ENCODE measurements at places on chromosomes 1 and 21. TPM values are rescaled to one million over a fixed set of nuclear protein-coding genes. Genes with fewer than 3 reads are reported as not detected.

SOX13 gene
- 0.47 TPM for total RNA-seq

DNA sequence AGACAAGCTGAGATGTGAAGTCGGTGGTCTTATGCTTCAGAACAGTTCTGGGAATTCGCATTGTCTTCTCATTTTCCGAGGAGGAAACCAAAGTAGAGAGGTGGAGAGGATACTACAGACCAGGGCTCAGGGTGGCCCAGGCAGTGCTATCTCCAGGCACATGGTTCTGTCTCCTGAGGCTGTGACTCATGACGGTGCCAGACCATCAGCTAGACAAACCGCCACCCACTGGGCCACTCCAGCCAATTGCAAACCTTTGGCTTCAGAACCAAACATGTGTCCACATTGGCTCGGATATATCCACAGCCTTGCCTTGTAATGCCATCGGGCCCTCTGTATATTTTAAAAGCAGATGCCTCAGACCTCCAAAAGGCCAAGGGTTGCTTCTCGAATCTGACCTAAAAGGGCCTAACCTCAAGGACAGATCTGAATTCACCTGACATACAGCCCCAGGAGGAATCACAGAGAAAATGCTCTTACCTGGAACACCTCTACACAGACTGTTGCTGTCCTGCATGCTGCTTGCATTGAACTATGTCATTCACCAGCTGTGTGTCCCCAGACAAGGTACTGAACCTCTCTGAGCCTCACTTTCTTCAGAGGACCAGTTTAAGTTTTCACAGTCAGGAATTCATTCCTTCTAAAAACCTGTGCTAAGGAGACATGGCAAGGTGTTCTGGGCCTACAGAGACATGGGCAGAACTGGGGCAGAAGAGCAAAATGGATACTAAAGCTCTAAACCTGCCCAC is 224.9 kb upstream of the JUN start:
- H3K36me3 ChIP-seq = no peaks in the 10 kb centered on the region
- DNase-seq = no peak
- no peaks in the 10 kb centered on the region for H3K27me3 ChIP-seq
- H3K4me3 ChIP-seq = no peak overlapping the region
- peaks cover 10% of the 10 kb centered on the region for H3K4me1 ChIP-seq

DNA sequence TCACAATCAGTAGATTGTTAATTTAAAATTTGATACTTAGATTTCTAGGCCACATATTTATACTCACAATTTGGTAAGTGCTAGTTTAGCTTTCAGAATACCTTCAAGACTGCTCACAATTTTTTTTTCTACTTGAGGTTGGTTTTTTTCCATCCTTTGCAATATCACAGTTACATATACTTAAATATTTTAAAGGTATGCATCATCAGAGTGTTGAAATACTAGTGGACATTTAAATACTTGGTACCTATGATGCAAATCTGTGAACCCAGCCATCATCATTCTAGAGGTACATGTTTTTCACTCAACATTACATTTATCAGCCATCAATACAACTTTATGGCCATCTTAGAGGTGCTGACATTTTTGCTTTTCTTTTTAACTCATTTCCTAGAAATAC is 6.2 kb upstream of the LRRC40 start:
- H3K36me3 ChIP-seq = peaks cover 28% of the 10 kb centered on the region
- H3K27ac ChIP-seq = no peak overlapping the region
- DNase-seq = no peak
- peaks cover 41% of the 10 kb centered on the region for H3K4me1 ChIP-seq
- H3K4me3 ChIP-seq = no peak overlapping the region

RGS8 gene
- not detected for total RNA-seq

FAM151A gene
- total RNA-seq = not detected

IGFN1 gene
- total RNA-seq = not detected

DNA sequence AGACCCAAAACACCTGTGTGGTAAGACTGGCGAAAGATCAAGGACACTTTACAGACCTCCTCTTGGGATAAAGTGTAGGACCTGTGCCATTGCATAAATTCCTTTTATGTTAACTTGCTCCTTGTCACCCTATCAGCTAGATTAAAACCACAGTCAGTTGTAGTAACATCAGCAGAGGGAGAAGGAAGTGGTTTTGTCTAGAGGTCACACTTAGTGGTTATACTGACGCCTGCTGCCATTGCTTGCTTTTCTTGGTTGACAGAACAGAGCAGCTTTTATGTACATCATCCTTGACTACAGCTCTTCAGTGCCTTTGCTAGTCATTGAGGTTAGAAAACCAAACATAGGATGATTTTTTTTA is 101.4 kb downstream of the PBX1 start:
- no peaks in the 10 kb centered on the region for H3K36me3 ChIP-seq
- H3K27me3 ChIP-seq = no peaks in the 10 kb centered on the region
- H3K4me3 ChIP-seq = no peak overlapping the region
- no peaks in the 10 kb centered on the region for H3K4me1 ChIP-seq
- no peak overlapping the region for H3K27ac ChIP-seq
- DNase-seq = no peak

- no peaks in the 10 kb centered on the region for H3K27me3 ChIP-seq
- H3K27ac ChIP-seq = no peak overlapping the region
- H3K4me3 ChIP-seq = no peak overlapping the region
- no peaks in the 10 kb centered on the region for H3K36me3 ChIP-seq
- no peaks in the 10 kb centered on the region for H3K4me1 ChIP-seq
- DNase-seq = no peak
Observed at GRCh38 chr1:169288011-169288414, 79.6 kb downstream of the NME7 start.

TRPM2 gene
- total RNA-seq = 3.1 TPM

MSH4 gene
- total RNA-seq = 0.22 TPM

GRCh38 chr1:53643881-53644390 is 95.0 kb downstream of the GLIS1 start:
- no peaks in the 10 kb centered on the region for H3K36me3 ChIP-seq
- H3K4me1 ChIP-seq = no peaks in the 10 kb centered on the region
- H3K27ac ChIP-seq = no peak overlapping the region
- H3K4me3 ChIP-seq = no peak overlapping the region
- H3K27me3 ChIP-seq = no peaks in the 10 kb centered on the region
- DNase-seq = no peak

GRCh38 chr1:178311164-178311563 is 185.6 kb downstream of the CLEC20A start:
- H3K36me3 ChIP-seq = no peaks in the 10 kb centered on the region
- no peak for DNase-seq
- no peaks in the 10 kb centered on the region for H3K4me1 ChIP-seq
- no peaks in the 10 kb centered on the region for H3K27me3 ChIP-seq

DNA sequence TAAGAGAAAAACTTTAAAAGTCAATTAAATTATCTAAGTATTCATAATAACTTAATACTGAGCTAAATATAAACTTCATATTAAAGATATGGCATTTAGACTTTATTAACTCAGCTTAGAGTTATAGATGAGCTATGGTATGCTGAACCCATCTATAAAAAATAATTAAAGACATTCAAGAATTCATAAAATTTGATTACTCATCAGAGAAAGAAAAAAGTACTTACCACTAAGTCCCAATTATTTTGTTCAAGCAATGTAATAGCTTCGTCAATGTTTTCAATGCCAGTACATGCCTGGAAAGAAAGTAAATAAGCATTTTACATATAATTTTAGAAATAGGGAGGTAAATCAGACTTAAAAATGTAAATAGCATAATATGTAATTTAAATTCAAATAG is 102.4 kb downstream of the FAF1 start:
- H3K4me1 ChIP-seq = no peaks in the 10 kb centered on the region
- no peaks in the 10 kb centered on the region for H3K27me3 ChIP-seq
- DNase-seq = no peak

CAMK2N1 gene
- 1.7 TPM for total RNA-seq

DNA sequence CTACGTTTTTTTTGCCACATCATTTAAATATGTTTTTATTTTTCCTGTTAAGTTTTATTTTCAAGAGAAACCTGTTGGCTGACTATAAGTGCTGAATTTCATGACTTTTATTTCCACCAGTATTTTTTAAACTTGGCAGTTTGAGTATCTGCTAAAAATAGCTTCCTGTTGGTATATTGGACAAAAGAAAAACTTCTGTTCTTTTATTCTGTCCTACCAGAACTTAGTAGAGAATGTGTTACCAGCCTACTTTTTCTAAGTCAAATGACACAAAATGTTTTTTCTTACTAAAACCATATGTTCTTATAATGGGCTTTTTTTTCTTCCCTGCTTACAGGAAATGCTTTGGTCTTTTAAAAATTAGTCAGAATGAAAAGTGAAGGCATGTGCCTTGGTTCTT is 7.6 kb downstream of the DR1 start:
- DNase-seq = no peak
- H3K4me1 ChIP-seq = peaks cover 73% of the 10 kb centered on the region
- H3K27me3 ChIP-seq = no peaks in the 10 kb centered on the region
- H3K36me3 ChIP-seq = peaks cover 56% of the 10 kb centered on the region
- H3K4me3 ChIP-seq = peak overlapping the region; percentile 5

RUNX3 gene
- 268 TPM for total RNA-seq

DNA sequence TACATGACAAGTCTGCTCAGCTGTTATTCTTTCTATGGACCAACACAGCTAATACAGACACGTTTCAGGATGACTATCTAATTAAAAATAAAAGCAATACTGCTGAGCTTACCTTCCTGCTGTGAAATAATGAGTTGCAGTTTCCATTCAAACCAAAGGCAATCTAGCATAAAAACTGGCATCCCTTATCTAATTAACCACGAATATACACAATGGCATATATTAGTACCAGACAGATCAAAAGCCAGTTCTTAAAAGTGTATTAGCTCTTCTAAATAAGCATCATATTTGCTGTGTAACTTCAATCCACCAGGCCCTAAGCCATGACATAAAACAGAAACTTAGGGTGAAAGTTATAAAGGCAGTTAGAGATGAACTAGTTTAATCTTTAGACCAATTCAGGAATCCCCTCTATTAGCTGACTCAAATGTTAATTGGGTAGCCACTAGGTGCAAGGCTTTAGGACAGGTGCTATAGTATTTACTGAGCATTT is 20.6 kb downstream of the TESK2 start:
- no peaks in the 10 kb centered on the region for H3K4me1 ChIP-seq
- DNase-seq = peak; percentile 9
- no peaks in the 10 kb centered on the region for H3K27me3 ChIP-seq
- H3K4me3 ChIP-seq = no peak overlapping the region
- no peaks in the 10 kb centered on the region for H3K36me3 ChIP-seq

SPATA46 gene
- total RNA-seq = not detected

BACE2 gene
- 2.5 TPM for total RNA-seq

GRCh38 chr1:41783189-41783639 is 135.5 kb downstream of the HIVEP3 start:
- no peak overlapping the region for H3K4me3 ChIP-seq
- no peaks in the 10 kb centered on the region for H3K36me3 ChIP-seq
- H3K27ac ChIP-seq = no peak overlapping the region
- H3K27me3 ChIP-seq = no peaks in the 10 kb centered on the region
- H3K4me1 ChIP-seq = no peaks in the 10 kb centered on the region
- no peak for DNase-seq

DNA sequence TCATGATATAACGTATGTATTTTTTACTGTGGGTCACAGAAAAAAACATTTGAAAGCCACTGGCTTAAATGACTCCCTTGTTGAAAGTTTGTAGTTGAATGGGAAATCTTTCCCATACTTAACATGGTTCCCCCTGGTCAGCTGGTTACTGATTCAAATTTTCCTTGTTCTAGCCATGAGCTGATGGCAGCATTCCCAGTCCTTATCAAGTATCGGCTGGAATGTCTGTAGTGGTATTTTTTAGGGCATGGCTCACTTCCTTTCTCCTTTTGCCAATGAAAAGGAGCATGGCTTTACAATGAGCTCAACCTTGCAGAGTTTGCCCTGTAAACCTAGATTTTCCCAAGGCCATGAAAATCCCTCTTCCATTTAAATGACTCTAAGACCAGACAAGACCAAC is 55.7 kb downstream of the GIPC2 start:
- DNase-seq = no peak
- peaks cover 6% of the 10 kb centered on the region for H3K27me3 ChIP-seq
- no peak overlapping the region for H3K4me3 ChIP-seq
- H3K27ac ChIP-seq = no peak overlapping the region
- no peaks in the 10 kb centered on the region for H3K36me3 ChIP-seq

GRCh38 chr1:150552128-150552910 is 3.1 kb downstream of the ADAMTSL4 start:
- peaks cover 22% of the 10 kb centered on the region for H3K4me1 ChIP-seq
- no peak overlapping the region for H3K4me3 ChIP-seq
- no peak for DNase-seq
- peaks cover 3% of the 10 kb centered on the region for H3K36me3 ChIP-seq

ESRRG gene
- not detected for total RNA-seq

DNA sequence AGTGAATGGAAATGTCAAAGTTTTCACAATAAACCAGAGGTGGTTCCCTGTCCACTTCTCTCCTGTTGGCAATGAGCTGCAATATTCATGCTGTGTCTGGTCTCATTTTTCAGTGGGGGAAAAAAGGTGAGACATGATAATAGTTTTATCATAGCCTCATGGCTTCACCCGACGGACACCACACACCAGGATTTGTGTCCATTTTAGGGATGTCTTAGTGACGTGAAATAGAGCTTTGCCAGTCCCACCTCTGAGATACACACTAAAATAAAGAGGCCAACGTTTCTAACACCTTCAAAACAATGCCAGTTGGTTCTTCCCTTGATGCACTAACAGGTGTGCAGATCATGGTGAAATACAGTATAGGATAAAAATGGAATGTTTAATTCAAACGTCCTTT is 91.5 kb upstream of the TLR5 start:
- no peak for DNase-seq
- H3K4me1 ChIP-seq = peaks cover 46% of the 10 kb centered on the region
- H3K4me3 ChIP-seq = no peak overlapping the region
- H3K27ac ChIP-seq = no peak overlapping the region
- no peaks in the 10 kb centered on the region for H3K27me3 ChIP-seq

VASH2 gene
- 1.7 TPM for total RNA-seq

DNA sequence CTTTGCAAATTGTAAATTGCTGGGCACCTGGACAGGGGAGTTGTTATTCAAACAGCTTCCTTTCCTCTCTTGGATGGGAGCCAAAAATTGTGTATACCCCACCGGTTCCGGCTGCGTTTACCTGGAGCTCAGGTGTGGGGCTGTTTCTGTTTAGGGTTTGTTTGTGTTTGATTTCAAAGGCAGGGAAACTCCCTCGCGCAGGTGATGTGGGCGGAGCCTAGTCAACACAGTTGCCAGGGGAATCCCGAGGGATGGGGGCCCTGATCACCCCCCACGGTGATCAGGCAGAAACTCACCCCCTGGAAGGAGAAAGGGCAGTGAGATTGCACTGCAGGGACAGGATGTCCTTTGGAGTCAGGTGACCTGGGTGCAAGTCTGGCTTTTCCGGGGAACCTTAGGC is 28.3 kb downstream of the CDCP2 start:
- no peak overlapping the region for H3K27ac ChIP-seq
- H3K4me3 ChIP-seq = no peak overlapping the region
- H3K36me3 ChIP-seq = no peaks in the 10 kb centered on the region
- no peaks in the 10 kb centered on the region for H3K4me1 ChIP-seq

DNA sequence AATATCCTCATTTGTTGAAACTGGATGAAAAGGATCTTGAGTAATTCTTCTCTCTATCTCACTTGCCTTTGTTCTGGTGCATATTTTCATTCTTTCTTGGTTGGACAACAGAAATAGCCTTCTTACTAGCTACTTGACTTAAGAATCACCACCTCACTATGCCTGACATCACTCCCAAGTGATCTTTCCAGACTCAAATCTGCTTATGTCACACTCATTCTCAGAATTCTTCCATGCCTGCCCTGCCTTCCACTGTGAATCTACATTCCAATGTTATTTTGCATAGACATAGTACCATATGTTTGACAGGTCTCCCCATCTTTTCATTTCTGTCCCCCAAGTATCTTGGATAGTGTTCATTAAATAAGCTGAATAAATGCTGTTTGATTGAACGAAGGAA is 78.5 kb upstream of the DPYD start:
- DNase-seq = no peak
- H3K4me1 ChIP-seq = no peaks in the 10 kb centered on the region
- H3K27ac ChIP-seq = no peak overlapping the region
- H3K36me3 ChIP-seq = no peaks in the 10 kb centered on the region
- H3K27me3 ChIP-seq = no peaks in the 10 kb centered on the region

PHLDA3 gene
- total RNA-seq = 2.1 TPM

All from CD4-positive, CD25-positive, alpha-beta regulatory T cell (primary cell).